GM06990 (cell line): ENCODE measurements at places on chromosomes 3 and 15.

- no peak for DNase-seq
These were observed 4.8 kb downstream of the TTBK2 start for GRCh38 chr15:42915654-42916315.

DNA sequence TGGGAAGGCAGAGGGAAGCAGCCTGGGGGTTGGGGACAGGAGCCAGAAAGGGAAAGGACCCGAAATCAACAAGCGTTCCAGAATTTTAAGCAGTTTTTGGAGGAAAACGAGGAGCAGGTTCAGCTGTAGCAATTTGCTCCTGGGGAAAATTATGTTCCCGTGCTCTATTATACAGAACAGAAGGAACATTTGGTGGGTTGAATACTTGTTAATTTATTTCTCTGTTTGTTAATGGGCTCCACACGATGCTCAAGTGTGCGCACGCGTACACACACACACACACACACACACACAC lies 149.2 kb upstream of the LINGO1 start:
- no peak for DNase-seq

GRCh38 chr3:57673156-57673555 lies 19.7 kb downstream of the DENND6A start:
- DNase-seq, result no peak

- DNase-seq, result no peak
These were observed 33.0 kb upstream of the BCL2A1 start for GRCh38 chr15:80003934-80004472.

DNA sequence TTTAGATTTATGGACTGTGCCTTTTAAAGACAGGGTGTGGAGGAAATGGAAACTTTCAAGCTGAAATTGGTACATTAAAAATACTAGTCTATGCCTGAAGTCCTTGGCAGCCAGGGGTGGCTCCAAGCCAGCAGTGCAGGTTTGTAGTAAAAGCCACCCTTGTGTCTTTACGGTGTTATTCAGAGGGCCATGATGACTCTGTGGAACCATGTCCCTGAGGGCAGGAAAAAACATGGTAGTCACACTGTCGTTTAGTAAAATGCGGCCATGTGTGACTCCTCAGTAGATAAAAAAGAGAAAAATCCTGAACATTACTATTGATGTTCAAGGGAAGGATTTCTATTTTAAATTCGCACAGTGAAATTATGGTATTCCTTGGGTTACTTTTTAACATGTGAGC lies 2.7 kb downstream of the FAN1 start:
- no peak for DNase-seq

GRCh38 chr3:154954757-154955156 lies 125.4 kb upstream of the MME start:
- DNase-seq, result no peak

GRCh38 chr3:56681984-56682461 lies 1.0 kb downstream of the TASOR start:
- DNase-seq, result no peak

DNA sequence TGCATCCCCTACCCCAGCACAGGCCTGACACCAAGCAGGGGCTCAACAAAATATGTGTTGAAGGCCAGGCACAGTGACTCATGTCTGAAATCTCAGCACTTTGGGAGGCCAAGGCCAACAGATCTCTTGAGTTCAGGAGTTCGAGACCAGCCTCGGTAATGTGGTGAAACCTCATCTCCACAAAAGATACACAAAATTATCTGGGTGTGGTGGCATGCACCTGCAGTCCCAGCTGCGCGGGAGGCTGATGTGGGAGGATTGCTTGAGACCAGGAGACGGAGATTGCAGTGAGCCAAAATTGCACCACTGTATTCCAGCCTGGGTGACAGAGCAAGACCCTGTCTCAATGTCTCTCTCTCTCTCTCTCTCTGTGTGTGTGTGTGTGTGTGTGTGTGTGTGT lies 30.7 kb upstream of the CYP11A1 start:
- DNase-seq, result no peak

DNA sequence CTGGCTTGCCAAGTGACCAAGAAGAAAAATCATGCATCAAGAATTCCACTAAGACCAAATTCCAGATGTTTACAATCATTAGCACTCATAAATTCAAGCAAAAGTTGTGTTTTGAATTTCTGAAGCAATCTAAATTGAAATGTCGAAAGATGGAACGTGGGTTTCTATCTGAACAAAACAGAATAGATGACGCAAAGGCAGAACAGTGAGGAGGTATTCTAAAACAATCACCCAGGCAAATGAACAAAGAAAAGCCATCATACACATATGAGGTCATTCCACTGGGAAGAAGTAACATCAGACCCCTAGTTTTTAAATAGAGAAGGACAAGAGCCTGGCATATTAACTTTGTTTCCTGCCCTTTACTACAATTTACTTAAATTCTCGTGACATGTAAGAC lies 58.0 kb downstream of the MCF2L2 start:
- no peak for DNase-seq

DNA sequence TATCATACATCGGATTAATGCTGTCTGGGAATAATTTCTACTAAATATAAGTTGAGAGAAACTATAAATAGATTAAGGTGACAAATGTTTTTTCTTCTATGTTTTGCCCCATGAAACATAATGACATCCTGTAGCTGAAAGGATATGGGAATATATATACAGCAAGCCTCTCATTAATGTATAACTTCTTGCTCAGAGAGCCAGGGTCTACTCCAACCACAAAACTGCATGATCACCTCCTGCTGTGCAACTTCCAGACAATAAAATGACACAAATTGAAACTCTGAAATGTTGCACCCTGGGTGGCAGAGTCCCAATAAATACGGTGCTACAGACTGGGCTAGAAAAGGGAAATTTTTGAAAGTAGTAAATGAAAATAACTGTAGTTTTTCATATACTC lies 571.9 kb upstream of the CBLB start:
- no peak for DNase-seq

- peak; percentile 16 for DNase-seq
These were observed 435.6 kb downstream of the MECOM start for GRCh38 chr3:169227911-169228310.

DNA sequence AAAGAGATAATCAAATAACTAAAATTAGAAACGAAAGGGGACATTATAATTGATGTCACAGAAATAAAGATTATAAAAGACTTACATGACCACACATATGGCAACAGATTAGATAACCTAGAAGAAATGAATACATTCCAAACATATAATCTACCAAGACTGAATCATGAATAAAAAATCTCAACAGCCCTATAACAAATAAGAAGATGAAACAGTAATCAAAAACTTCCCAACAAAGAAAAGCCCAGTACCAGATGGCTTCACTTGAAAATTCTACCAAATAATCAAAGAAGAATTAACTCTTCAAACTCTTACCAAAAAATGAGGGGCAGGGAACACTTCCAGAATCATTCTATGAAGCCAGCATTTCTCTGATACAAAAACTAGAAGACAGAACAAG lies 11.8 kb downstream of the TOP2B start:
- DNase-seq, result no peak

GRCh38 chr3:29972320-29972993 lies 633.9 kb upstream of the TGFBR2 start:
- no peak for DNase-seq

DNA sequence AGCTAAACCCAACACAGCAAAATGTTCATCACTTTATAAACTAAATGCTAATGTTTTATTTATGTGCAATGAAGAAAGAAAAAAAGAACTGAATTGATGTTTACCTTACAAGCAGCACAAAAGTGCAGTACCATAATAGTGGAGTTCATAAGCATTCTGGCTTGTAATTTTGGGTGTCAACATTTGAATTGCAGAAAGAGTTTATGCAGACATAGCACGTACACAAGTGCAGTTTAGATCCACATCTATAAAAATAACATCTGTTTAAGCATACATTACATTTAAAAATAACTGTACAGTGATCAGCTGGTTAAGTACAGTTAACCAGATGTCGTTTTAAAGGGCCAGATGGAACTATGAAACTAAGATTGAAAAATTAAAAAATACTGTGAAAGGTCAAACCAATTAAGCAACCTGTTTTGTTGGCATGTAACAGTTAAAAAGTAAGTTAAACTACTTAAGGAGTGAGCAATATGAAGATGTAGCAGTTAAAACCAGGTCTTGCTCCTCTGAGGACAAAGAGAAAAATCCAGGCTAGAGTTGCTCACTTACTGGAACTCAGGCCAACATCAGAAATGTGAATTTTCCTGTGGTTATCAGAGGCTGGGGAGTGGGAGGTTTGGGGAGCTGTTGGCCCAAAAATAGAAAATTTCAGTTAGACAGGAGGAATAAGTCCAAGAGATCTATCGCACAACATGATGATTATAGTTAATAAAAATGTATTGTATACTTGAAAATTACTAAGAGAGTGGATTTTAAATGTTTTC lies 204.9 kb upstream of the MDFIC2 start:
- no peak for DNase-seq

DNA sequence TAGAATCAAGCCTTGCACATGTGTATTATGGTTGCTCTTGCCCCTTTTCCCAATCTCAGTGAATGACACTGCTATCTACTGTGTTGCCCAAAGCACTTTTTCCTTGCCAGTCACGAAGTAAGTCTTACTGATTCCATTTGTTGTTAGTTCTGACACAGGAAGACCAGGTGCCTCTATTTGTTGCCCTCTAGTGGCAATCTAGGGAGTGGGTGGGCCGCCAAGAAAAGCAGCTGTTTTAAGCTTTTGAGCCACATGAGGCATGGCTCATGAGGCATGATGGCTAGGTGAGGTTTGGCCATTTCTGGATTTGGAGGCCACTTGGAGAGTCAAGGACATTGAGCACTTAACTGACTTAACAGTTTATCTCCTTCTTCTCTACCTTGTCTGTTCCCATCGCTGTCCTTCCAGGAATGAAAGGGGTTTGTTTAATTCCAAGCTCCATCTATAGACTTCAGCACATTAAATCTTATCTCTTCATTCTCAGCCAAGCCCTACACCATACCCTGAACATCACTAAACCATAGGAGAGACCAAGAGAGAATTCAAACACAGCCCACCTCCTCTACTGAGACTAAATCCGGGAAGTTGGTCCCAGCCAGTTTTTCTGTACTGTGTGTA lies 103.1 kb downstream of the HCN4 start:
- no peak for DNase-seq

GRCh38 chr3:59288951-59289350 lies 239.1 kb upstream of the CFAP20DC start:
- no peak for DNase-seq

- no peak for DNase-seq
These were observed 101.1 kb upstream of the THRB start for GRCh38 chr3:24595796-24596195.

DNA sequence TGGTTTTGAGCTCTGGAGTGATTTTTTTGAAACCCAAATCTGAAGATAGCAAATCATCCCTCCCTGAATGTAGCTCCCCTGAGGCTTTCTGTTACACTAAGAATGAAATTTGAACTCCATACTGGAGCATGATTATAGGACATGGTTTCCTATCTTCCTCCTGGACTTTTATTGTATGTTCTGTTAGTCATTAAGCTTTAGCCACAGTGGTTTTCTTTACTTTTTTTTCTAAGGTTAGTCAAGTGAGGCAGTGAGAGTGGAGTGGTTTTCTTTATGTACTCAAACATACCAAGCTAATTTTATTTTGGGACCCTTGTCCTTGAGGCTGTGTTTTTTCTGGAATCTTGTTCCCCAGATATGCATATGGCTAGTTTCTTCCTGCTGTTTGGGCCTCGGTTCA lies 55.2 kb upstream of the FRMD4B start:
- DNase-seq, result no peak

DNA sequence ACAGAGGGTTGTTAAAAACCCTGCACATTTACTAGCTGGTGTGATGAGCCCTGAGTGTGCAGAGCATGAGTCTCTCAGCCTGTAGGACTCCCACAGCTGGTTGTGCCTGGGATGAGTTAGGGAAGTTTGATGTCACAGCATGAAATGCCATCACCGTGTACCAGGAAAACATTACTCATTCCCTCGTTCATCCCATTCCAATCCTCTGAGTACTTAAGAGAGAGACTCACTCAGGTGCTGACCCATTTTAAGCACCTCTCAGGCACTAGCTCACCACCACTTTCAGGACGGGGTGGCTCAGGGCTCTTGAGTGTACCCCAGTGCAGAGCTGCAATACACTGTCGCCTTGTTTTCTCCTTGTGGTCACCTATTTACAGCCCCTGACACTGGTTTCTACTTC lies 18.7 kb downstream of the MGLL start:
- no peak for DNase-seq

DNA sequence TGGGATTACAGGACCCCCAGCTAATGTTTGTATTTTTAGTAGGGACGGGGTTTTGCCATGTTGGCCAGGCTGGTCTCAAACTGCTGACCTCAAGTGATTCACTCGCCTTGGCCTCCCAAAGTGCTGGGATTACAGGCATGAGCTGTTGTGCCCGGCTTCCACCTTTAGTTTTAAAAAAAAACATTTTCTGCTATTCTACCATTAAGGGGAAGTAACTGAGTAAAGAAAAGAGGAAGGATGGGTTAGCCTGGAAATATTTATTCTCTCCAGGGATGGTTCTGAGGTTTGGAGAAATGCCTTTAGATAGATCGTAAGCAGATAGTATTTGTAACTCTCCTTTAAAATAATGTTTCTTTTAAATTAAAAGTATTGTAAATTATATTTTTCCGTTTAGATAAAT lies 3.1 kb downstream of the AP4E1 start:
- no peak for DNase-seq

DNA sequence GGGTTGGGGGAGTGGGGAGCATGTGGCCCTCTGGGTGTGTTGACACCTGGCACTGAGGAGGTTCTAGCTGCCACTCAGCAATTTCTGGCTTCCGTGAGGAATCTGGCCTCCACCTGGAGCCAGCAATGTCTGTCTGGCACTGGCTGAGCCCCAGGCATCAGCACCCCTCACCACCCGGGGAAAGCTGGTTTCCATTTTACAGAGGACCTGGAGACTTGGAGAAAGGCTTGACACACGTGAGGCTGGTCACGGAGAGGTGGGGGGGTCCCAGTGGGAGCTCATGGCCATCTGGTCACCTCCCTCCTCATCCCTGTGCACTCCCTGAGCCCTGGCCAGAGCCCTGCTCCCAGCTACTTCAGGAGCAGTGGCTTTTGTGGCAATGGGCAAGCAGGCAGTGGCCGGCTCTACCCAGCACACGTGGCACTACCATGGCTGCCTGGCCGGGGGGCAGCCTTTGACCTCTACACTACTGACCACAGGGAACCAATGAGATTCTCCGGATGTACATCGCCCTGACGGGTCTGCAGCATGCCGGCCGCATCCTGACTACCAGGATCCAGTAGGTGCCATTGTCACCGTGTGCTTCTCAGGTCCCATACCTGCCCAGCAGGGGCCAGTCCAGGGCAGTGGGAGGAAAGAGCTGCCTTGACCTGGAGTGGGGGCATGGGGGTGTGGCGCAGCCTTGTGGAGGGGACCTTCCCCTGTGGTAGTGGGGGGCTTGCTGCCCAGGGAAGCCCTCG lies 28.5 kb downstream of the ACAD9 start:
- no peak for DNase-seq
